ENCODE measurements at places on chromosomes 12 and 14.

- peak; percentile 36 for DNase-seq
These were observed 23.5 kb downstream of the FGF23 start for GRCh38 chr12:4356041-4356327.

- DNase-seq = no peak
These were observed 277.9 kb downstream of the IPO8 start for GRCh38 chr12:30417697-30418231.

DNA sequence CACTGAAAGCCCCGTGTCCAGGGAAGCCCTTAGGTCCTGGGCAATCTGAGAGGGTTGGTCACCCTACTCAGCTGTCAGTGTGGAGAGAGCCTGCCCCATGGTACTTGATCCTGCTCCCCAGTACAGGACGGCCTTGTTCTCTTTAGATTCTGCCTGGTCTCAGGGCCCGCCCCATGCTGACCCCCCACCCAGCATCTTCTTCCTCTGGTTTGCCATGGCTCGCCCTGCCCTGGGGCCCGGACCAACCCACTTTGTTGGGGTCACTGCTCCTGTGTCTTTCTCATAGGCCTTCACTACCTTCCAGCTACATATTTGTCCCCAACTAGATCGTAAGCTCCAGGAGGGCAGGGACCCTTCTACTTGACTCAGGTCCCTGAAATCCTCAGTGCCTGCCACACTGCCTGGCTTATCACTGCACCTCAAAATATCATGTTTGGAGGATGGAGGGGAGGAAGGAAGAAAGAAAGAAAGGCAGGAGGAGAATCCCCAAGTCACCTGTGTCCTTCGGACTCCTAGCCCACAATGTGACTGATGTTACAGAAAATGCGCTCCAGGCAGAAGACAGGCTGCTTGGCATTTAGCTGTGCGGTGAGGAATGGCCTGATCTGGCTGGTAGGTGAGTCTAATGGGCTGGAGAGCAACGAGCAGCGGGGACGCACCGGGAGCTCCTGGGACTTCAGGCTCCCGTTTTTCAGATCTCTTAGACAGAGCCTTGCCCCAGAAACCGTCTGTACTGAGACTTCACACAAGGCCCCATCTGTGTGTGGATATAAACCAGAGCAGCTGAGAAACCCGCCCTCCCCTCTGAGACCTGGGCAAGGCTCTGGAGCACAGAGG lies 66.1 kb downstream of the C14orf132 start:
- no peak for DNase-seq

- no peak for DNase-seq
These were observed 74.0 kb downstream of the SPTSSA start for GRCh38 chr14:34387974-34388516.

- DNase-seq = no peak
These were observed 46.0 kb downstream of the ITPR2 start for GRCh38 chr12:26786865-26787514.

DNA sequence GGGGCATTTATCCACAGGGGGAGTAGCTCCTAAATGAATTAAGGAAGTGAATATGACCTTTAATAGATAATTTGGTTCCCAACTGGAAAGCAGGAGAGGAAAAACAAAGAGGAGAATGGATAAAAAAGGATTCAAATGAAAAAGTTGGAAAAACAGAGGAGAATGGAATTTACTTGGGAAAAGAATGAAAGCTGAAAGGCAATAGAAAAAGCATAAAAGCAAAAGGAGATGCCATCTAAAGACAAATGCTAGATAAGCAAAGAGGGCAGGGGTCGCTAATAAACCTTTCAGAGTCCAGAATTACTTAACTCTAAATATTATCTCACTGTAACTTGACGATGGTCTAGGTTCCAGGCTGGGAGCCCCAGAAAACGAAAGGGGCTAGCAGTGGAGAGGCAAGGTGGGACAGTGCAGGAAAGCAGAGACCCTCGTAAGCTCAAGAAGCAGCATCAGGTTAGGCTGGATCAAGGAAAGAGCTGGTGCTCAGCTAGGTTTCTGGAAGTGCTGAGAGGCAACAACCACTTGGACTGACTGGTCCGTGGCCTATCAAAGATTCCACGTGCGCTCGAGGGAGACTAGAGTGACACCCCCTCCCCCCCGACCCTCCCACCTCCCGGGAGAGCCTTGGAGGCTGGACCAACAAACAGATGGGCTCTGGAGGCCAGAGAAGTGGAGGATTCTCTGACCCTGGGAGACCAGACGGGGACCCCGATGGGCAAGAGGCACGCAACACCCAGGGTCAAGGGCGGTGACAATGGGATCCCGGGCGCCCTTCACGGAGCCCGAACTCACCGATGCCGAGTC lies 1.2 kb downstream of the SLC2A13 start:
- no peak for DNase-seq

- DNase-seq = no peak
These were observed 182.7 kb downstream of the MYRFL start for GRCh38 chr12:70007687-70008086.

GRCh38 chr14:56241461-56241860 lies 123.2 kb downstream of the PELI2 start:
- no peak for DNase-seq

- no peak for DNase-seq
These were observed 13.1 kb downstream of the NPC2 start for GRCh38 chr14:74480046-74480445.

DNA sequence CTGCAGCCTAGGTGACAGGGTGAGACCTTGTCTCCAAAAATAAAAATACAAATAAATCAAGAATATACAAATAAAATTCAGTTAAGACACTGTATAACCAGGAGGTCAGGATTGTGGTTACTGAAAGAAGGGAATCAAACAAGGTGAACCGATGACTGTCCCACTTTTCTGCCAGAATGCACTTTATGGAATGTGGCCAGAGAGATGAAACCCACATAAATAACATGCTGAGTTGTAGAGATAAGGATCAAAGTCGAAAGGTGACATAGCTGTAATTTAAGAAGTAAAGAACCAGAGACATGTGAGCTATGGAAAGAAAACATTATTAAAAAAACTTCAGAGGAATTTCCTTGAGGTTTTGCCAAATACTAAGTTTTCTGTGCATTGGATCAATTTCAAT lies 1098.2 kb upstream of the USP15 start:
- DNase-seq = no peak

GRCh38 chr12:109944561-109945359 lies 44.7 kb downstream of the TCHP start:
- no peak for DNase-seq

- no peak for DNase-seq
These were observed 3.0 kb downstream of the ETV6 start for GRCh38 chr12:11652351-11653040.

DNA sequence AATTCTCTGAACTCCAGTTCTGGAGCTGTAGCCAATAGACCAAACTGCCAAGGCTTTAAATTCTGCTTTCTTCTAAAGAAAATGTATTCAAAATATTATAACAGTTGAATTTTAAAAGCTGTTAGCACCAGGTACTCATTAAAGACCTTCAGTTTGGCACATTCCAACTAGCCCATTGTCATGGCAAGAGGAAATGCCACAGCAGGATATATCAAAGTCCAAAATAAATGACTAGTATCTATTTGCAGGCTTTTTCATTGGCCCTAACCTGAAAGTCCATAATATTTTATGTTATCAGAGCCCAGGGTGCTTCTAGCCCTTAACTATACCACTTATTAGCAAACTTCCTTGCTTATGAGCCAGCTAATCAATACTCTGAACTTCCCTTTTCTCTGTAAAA lies 3.1 kb upstream of the RIC8B start:
- DNase-seq = no peak

GRCh38 chr12:47068539-47068938 lies 10.9 kb upstream of the PCED1B start:
- DNase-seq = no peak

DNA sequence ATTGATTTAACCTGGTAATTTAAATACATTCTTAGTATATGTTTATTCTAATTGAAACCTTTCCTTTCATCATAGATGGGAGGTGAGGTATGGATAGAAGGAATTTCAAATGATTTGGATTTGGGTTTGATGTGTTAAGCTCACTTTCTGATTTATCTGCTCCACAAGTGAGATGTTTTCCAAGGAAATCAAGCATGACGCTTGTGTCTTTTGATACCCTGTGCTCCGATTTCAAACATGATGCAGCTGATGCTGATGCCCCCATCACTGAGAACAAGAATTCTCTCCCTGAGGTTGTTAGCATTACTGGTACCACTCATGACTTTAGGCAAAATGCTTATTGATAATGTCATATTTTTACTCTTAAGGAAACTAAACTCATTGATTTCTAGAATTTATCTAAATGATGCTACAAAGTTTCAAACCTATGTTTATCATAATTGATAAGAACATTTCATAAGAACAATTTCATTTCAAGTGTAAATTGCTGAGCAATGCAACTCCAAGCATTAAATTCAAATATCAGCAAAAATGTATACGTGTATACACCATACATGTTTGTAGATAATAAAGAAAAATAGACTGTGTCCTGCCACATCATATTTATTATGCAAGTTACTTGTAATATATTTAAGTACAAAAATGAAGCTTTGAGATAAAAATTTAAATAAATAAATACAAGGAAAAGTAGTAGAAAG lies 75.5 kb upstream of the LRIG3 start:
- DNase-seq = no peak

GRCh38 chr12:94046626-94047410 lies 101.6 kb upstream of the PLXNC1 start:
- no peak for DNase-seq

DNA sequence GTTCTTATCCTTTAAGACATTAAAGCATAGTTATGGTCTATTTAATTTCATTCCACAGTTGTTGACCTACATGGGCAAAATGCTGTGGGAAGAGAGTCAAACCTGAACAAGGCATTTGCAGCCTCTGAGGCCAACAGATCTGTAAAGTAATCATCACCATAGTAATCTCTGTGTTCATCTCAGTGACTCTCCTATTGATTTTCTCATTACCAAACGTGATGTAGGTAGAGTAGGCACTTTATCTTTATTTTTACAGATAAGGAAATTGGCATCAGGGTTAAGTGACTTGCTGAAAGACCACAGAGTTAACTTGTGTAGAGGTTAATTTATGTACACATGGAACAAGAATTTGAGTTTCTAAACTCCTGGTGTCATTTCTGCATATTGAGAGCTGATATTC lies 203.0 kb downstream of the ESR2 start:
- DNase-seq = no peak

- DNase-seq = no peak
These were observed 98.2 kb downstream of the SYNE2 start for GRCh38 chr14:63951021-63951420.

DNA sequence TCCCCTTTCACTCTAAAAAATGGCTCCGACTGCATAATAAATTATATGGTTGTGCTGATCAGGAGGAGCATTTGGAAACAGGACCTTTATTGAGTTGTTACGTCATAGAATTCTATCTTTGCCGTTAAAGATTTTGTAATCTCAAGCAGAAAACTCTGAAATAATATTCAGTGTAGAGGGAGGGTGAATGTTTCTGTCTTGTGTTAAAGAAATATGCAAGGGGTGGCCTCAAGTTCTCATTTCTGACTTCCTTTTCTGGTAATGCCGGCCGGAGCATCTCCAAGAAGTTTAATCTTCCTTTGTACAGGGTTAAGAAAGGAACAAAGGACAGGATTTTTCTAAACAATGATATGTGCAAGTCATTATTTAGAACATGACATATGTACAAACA lies 165.1 kb downstream of the SLC38A4 start:
- no peak for DNase-seq

DNA sequence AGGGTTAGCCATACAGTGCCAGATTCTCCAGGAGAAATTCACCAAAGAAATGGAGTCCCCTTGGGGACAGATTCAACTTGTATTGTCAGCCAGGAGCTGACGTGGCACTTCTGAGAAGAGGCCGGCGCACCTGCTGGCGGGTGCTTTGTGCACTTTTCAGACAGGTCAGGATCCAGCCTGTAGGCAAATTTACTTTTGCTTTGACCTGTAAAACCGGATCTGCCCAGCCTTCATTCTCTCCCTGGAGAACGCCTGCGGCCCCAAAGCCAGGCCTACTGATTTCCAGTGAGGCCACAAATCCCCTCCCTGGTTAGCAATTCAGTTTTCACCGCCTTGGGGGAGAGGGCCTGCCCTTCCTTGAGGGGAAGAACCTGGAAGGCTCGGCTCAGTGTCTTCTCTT lies 17.4 kb downstream of the P2RX4 start:
- DNase-seq = no peak

GRCh38 chr12:116318576-116319232 lies 41.2 kb upstream of the MED13L start:
- no peak for DNase-seq

GRCh38 chr14:57574617-57575288 lies 81.1 kb upstream of the CCDC198 start:
- no peak for DNase-seq

GRCh38 chr14:94170136-94170535 lies 4.0 kb upstream of the PPP4R4 start:
- DNase-seq = no peak

DNA sequence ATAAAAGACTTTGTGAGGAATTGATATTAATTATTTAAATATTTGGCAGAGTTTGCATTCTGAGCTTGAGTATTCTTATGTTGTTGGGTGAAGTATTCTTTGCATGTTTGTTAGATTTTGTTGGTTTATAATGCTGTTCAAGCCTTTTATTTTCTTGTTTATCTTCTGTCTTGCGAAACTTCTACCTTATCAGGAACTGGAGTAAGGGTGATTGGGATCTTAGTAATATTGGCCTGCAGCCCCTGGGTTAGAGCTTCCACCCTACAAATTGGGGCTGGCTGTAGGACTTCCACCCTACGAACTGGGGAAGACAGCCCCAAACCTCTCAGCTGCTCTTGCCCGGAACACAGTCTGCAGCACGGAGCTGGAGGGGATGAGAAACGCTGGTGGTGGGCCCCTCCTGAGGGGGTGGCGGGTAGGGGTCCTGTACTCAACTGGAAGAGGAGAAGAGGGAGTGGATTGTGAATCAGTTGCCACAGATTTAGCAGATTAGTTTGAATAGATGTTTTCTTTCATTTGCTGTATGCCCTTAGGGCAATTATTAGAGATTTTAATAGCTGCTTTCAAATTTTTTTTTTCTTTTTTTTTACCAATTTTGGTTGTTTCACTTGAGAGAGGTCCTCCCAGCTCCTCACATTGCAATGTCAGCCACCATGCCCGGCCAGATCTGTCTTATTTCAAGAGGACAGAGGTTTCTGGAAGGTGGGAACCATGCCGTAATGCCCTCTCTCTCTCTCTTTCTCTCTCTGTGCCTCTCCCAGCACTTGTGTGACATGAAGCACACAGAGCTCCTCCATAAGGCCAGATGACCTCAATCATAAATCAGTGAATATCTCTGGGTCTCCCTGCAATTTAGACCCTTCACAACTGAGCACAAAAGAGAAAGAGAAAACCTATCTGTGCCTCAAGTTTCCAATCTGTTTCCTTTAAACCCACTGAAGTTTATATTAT lies 123.4 kb downstream of the DICER1 start:
- DNase-seq = no peak

GRCh38 chr14:102819176-102819628 lies 42.0 kb downstream of the TRAF3 start:
- peak; percentile 57 for DNase-seq
